NCI-H526 treated with DMSO at 0.1 percent for 48 hours (cell line): ENCODE measurements at places on chromosomes 7 and 10.

- no peak for DNase-seq
Observed at GRCh38 chr7:17968791-17969715, 28.8 kb upstream of the SNX13 start.

- DNase-seq = no peak
Observed at GRCh38 chr7:44491229-44491628, 771 bp upstream of the NUDCD3 start.

DNA sequence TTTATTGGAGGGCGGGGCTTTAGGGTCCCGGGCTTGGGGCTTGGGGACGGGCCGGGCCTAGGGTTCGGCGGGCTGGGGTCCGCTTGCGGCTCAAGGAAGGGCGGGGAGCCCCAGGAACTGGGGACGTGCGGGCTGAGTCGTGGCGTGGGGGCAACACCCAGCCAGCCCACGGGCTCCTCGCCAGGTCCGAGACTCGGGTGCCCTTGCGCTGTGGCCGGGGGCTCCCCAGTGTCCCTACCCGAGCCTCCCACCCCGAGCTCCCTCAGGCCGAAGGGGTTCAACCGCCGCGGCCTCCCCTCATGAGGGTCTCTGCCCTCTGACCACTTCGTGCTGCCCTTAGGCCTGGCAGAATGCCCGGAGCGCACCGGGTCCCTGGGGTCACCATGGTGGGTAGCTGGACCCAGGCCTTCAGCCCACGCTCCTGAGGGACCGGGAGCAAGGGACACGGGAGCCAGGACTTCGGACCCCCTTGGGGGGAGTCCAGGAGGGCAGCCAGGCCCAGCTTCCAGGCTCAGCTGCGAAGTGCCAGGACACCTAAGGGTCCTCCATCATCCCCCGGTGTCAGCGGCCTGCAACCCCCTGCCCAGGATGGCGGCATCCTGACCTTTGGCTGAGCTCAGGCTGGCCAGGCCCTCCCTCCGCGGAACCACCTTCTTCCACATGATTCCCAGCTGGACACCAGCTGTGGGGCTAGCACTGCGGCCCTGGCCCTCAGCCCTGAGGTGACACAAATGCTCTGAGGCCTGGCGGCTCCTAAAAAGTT lies 524 bp upstream of the FUOM start:
- no peak for DNase-seq

GRCh38 chr10:4170633-4171314 lies 385.8 kb upstream of the KLF6 start:
- DNase-seq = no peak

- DNase-seq = no peak
Observed at GRCh38 chr10:131314148-131314547, 2.6 kb upstream of the TCERG1L start.

DNA sequence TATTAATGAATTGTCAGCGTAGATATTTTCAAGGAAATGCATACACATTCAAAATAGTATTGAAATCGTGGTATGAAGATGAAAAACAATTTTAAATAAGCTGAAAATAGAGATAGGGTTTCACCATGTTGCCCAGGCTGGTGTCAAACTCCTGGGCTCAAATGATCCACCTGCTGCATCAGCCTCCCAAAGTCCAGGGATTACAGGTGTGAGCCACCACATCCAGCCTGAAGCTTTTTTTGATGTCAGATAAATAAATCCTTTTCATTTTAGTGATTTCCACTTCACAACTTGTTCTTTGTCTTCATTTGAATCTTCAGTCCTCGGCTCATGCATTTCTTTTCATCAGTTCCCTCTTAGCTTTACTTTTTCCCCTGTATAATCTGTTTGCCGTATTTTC lies 4.6 kb downstream of the CDK13 start:
- DNase-seq = no peak

GRCh38 chr7:41029072-41029499 lies 673.8 kb downstream of the INHBA start:
- DNase-seq = no peak

- DNase-seq = no peak
Observed at GRCh38 chr7:78594156-78594555, 795.6 kb downstream of the PHTF2 start.

- no peak for DNase-seq
Observed at GRCh38 chr7:100547872-100548271, 8.9 kb downstream of the AGFG2 start.

DNA sequence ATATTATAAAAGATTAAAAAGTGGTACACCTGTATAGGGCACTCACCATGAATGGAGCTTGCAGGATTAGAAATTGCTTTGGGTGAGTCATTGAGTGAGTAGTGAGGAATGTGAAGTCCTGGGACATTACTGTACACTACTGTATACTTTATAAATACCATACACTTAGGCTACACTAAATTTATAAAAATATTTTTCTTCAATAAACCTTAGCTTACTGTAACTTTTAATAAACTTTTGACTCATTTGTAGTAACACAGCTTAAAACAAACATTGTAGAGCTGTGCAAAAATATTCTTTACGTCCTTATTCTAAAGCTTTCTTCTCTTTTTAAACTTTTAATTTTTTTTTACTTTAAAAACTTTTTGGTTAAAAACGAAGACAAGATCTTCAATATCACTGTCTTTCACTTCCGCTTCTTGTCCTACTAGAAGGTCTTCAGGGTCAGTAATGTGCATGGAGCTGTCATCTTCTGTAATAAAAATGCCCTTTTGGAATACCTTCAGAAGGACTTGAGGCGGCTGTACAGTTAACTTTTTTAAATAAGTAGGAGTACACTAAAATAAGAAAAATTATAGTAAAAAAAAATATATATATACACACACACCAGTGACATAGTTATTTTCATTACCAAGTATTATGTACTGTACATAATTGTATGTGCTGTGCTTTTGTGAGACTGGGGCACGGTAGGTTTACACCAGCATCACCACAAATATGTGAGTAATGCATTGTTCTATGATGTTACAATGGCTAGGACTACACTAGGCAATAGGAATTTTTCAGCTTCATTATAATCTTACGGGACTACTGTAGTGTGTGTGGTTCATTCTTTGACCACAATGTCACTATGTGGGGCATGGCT lies 3.5 kb downstream of the STK31 start:
- no peak for DNase-seq

- DNase-seq = no peak
Observed at GRCh38 chr10:61321041-61321857, 131.9 kb downstream of the TMEM26 start.

DNA sequence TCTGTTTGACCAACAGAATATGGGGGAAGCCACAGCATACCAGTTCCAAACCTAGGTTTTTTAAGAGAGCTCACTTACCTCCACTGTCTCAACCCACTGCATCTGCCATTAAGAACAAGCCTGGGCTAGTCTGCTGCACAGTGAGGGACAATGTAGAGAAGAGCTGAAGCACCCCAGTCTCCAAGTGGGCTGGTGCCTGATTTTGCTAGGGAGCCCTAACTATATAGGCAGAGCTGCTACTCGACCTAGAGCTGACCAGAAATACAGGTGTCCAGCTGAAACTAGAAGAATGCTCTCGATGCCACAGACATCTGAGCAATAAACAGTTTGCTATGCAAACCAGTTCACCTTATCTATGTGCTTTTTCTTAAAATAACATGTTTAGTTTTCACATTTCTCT lies 106.9 kb upstream of the BET1 start:
- no peak for DNase-seq

DNA sequence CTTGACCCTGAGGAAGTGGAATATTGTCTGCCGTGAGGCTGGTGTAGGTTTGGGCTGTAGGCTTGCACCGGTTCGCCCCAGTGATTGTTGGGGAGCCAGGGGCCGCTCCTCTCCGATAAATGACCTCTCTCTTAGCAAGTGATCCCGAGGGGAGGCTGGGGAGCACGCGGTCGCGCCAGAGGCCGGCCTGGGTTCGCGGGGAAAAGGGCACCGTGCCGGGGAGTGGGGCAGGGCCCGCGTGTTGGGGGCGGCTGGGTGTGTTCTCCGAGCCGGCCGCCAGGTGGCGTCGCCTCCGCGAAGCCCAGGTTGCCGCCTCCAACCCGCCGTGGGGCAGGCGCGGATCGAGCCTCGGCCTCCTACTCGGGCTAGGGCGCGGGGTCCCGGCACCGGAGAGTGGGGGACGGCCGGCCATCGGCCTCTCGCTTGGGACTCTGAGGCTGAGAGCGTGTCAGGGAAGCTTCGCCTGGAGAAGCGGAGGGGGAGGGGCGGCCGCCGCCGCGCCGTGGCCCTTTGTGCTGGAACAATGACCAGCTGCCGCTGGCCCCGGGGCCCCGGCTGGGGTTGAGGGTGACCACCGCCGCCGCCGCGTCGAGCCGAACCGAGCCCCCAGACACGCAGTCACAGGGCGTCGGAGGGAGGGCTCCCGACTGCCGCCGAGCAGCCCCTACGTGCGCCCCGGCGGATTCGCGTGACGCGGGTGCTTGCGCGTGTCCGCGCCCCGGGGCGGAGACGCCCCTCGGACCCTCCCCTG lies 442 bp upstream of the LZTS2 start:
- peak; percentile 17 for DNase-seq

DNA sequence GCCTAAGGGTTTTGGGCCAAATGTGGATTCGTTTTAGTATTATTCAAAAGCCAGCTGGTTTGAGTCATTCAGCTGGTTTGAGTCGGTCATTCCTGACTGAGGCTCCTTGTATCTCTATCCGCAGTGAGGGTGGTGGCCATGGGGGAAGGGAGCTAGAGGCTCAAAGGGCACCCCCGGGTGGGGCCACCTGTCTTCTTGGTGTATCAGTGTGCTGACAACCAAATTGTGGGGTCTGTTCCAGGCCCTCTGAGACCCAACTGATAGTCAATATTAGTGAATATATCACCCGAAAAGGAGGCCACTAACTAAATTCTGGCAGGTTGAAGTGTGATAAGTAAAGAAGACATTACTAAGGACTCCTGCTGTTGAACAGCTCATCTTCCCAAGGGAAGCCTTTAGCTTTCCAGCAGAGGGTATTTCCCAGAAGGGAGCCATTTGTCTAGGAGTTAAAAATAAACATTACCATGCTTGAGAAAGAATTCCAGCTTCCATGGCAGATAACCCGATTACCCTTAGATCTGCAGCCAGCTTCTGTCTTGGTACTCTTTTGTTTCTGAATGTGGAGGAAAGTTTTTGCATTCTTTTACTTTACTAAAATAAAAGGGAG lies 29.9 kb upstream of the DDX50 start:
- no peak for DNase-seq

DNA sequence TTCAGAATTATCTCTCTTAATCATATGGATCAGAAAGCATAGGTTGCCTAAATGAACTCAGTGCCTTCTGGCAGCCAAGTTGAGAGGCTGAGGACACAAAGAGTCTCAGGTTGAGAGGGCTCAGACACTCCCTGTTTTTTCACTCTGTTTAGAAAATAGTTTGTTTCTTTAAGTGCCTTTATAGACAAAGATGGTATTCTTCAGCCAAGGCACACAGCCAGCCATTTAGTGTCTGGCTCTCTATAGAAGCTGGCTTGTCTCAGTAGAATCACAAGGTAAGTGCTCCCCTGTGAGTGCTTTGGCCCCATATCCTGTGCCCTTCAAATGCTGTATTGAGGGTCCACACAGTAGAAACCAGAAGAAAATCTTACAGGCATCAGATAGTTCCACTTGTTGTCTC lies 3.6 kb downstream of the GPR158 start:
- DNase-seq = no peak

GRCh38 chr7:23410446-23411183 lies 59.7 kb downstream of the IGF2BP3 start:
- no peak for DNase-seq

GRCh38 chr7:75843613-75844116 lies 30.1 kb upstream of the CCL24 start:
- no peak for DNase-seq

- no peak for DNase-seq
Observed at GRCh38 chr10:69328380-69328735, 50.1 kb downstream of the HK1 start.

GRCh38 chr10:1107679-1108078 lies 51.5 kb downstream of the WDR37 start:
- no peak for DNase-seq

GRCh38 chr10:132158122-132158741 lies 28.5 kb upstream of the DPYSL4 start:
- DNase-seq = no peak

DNA sequence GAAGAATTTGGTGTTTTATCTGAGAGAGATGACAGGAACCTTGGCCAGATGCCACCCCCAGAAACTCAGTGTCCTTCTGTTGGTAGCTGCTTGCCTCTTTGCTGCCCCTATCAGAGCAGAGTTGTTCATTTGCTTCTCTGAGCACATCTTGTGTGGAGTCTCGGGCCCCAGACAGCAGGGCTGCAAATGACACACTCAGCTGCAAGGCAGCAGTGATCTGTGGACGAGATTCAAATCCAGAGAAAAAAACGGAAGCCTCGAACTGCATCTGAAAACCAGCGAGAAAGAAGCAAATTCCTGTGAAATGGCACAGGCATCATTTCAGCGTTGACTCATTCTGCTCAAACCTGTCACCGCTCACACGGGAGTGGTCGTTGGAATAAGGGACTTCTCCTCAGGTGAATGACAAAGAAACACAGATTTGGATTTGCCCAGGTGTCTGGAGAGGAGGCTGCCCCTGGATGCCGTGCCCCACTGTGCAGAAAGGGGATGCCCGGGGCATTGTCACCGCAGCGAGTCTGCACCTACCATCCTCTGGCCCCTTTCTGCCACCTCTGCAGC lies 144.7 kb downstream of the PFKFB3 start:
- no peak for DNase-seq
